CD4-positive, CD25-positive, alpha-beta regulatory T cell (primary cell): ENCODE measurements at places on chromosomes 1 and 21. TPM values are rescaled to one million over a fixed set of nuclear protein-coding genes. Genes with fewer than 3 reads are reported as not detected.

GRCh38 chr21:41795726-41796125, 28.9 kb upstream of the RIPK4 start:
- no peaks in the 10 kb centered on the region for H3K4me1 ChIP-seq
- H3K27me3 ChIP-seq: no peaks in the 10 kb centered on the region
- no peak overlapping the region for H3K4me3 ChIP-seq
- H3K36me3 ChIP-seq: peaks cover 9% of the 10 kb centered on the region

The NCMAP gene
- total RNA-seq: not detected

DNA sequence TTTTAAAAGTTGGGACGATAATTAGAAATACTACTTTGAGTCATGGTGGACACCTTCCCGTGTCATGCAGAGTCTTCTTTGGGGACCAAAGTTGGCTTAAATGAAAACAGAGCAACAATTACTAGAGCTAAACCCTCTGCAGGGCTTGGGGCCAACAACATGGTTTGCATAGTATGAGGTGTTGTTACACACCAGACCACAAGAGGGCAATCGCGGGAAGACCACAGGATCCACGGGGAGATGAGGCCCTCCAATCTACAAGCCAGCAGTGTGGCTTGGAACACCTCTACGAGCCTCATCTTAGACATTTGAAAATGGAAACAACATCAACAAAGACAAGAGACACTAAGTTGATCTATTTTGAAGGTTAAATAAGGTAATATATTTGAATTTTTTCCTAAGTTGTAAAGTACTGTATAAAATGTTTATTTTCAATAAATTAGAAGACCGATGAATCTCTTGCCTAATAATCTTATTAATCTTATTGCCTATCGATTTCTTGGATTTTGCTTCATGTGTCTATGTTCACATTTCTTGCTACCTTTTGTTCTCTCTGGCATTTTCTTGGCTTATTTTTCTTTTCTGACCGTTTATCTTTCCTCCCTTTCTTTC, 8.2 kb upstream of the SMCP start:
- H3K36me3 ChIP-seq: no peaks in the 10 kb centered on the region
- H3K27ac ChIP-seq: no peak overlapping the region
- H3K4me1 ChIP-seq: no peaks in the 10 kb centered on the region
- peaks cover 13% of the 10 kb centered on the region for H3K27me3 ChIP-seq
- peak; percentile 19 for DNase-seq

The CELA2B gene
- total RNA-seq: not detected

The ITLN1 gene
- total RNA-seq: not detected

DNA sequence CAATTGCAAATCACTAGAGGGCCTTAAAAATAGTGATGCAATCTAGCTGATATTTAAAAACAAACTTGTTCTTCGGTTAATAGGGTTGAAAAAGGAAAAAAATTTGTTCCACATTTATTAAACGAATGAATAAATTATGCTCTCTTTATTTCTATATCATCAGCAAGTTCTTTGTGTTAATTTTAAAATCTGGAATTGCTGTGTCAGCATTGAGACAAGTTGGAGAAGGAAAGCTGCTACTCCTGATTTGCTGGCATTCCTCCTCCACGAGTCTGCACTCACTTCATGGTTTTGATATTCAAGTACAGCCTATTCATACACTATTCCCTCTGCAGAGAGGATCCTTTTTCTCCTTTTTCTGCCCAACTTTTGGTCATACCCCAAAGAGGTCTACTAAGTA, 117.6 kb downstream of the MRPL39 start:
- no peak overlapping the region for H3K4me3 ChIP-seq
- H3K4me1 ChIP-seq: peaks cover 5% of the 10 kb centered on the region
- no peak for DNase-seq
- H3K27ac ChIP-seq: no peak overlapping the region
- H3K36me3 ChIP-seq: no peaks in the 10 kb centered on the region

- peaks cover 3% of the 10 kb centered on the region for H3K36me3 ChIP-seq
- no peaks in the 10 kb centered on the region for H3K27me3 ChIP-seq
- no peak overlapping the region for H3K4me3 ChIP-seq
- no peak overlapping the region for H3K27ac ChIP-seq
Measured at GRCh38 chr1:9371391-9371935, 78.8 kb downstream of the SPSB1 start.

The RPAP2 gene
- 26.8 TPM for total RNA-seq

The ANKRD13C gene
- 30.7 TPM for total RNA-seq
